ENCODE measurements at places on chromosomes 1 and 21.

DNA sequence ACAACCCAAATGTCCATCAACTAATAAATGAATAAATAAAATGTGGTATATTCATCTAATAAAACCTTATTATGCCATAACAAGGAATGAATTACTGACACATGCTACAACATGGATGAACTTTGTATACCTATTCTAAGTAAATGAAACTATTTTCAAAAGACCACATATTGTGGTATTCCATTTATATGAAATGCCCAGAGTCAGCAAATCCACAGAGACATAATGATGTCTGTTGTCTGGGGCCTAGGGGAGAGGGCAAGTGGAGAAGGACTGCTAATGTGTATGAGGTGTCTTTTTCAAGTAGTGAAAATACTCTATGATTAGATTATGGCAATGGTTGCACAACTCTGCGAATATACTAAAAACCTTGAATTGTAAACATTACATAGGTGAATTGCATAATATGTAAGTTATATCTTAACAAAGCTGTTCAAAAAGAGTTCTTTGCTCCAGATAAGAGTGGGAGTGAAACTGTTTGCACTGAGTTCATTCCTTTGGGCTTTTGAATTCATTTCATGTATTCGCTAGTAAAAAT, 464.2 kb downstream of the NUF2 start:
- DNase-seq = no peak

GRCh38 chr1:198649968-198650338, 11.1 kb downstream of the PTPRC start:
- DNase-seq = no peak

GRCh38 chr1:77538956-77539518, 143.4 kb downstream of the ZZZ3 start:
- DNase-seq = no peak

GRCh38 chr1:175525222-175525621, 218.2 kb downstream of the TNR start:
- no peak for DNase-seq

GRCh38 chr1:168520832-168521231, 23.0 kb downstream of the XCL2 start:
- DNase-seq = no peak

DNA sequence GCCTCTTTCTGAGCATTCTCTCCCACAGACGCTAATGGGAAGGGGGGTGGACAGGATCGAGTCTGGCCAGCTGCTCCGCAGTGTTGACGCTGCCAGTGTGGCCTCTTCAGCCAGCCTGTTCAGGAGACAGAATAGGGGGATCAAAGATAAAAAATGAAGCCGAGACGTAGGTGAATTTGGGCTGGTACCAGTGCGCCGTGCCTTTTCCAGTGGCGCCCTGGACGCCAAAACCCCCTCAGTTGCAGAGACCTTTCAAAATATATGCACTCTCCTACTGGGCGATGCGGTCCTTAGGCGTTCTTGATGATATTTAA, 1.1 kb downstream of the TTC3 start:
- DNase-seq = no peak

GRCh38 chr1:29801003-29801402, 564.7 kb downstream of the PTPRU start:
- DNase-seq = no peak

DNA sequence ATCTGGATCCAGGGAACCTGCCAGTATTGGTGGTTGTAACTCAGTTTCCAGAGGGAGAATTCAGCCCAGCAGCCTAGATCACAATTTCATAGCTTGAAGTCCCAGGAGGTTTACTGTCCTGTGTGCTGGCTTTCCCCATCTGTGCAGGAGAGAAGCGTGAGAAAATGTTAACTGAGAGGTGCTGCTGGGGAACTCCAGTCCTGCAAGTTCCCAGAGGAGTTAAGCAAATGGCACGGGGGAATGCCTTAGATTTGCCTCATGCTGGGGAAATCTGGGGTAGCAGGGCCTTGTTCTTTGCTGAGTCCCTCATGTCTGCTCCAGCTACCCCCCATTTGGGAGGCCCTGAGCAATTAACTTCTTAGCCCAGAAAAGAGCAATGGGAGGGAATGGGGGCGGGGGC, 25.1 kb upstream of the SLAMF6 start:
- DNase-seq = no peak

GRCh38 chr1:56644919-56645676, at the start of gene PRKAA2:
PRKAA2 (plus strand) TSS chr1:56645314; CDS start chr1:56645388, 74 bp downstream.
- DNase-seq = peak; percentile 39

- no peak for DNase-seq
These were observed 145.8 kb upstream of the ERRFI1 start for GRCh38 chr1:8171751-8172464.

GRCh38 chr1:1196431-1197187, 9.8 kb downstream of the TNFRSF18 start:
- DNase-seq = peak; percentile 12

DNA sequence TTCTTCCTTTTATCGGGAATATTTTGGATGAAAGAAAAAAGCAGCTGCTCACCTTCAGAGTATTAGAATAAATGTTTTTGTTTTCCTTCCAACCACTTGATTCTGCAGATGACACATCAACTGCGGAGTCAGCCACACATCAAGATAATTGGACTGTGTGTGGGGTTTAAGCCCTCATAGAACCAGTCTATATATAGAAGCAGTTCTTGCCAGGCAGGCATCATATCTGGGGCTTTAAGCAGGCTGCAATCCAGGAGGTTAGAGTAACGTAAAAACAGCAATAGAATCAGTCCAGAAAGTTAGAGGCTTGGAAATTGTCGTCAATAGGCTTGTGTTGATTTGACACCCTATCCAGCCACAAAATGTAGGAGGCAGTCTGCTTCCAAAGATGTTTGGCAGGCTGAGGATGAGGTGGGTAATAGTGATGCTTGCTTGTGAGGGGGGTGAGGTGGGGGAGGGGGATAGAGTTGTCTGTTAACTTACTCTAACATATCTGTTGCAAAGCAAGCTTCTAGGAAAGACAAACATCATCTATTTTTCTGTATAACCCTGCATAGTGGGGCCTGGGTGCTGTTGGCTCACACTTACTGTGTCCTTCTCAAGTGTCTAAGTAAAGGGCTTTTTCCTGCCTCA, 64.8 kb downstream of the PEX14 start:
- DNase-seq = no peak

DNA sequence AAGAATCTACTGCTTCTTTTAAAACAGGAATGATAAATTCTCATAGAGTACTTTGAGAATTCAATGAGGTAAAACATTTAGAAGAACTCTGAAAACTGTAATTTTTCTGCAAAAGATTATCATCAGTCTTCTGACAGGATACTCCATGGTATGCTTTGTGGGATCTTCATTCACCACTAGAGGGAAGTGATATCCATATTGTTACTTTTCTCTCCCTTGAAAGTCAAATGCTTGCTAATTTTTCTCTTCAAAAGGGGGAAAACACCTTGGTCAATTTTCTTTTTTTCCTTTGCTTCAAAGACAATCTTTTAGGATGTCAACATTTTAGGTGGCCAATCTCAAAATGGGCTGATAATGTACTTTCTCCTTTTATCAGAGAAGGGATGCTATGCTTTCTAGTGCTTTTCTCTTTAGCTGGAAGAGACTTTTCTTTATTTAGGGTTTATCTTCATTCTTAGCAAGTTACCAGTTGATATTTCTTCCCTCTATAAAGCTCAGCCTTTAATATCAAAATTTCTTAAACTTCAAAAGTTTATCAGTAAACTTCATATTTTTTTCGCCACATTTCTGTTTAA, 95.5 kb downstream of the NEGR1 start:
- no peak for DNase-seq

DNA sequence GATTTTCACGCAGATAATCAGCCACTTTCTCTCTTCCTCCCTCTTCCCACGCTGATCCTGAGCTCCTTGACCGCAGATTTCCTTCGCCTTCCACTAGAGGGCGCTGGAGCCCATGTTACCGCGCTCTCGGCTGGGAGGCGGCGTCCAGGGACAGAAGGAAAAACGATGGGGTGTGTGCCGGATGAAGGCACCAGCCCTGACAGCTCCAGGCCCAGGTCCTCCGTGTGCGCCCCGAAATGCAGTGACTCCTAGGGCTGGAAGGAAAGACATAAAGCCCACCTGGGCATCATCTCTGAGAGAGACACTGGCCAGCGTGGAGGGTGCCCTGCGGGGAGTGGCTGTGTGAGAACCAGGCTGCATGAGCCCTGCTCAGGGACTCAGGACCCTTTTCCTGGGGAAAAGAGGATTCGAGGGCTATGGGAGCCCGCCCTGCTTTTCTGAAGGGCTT, 44.9 kb upstream of the CYP2J2 start:
- no peak for DNase-seq

- DNase-seq = no peak
These were observed 7.8 kb downstream of the CHRNB2 start for GRCh38 chr1:154575147-154575927.

DNA sequence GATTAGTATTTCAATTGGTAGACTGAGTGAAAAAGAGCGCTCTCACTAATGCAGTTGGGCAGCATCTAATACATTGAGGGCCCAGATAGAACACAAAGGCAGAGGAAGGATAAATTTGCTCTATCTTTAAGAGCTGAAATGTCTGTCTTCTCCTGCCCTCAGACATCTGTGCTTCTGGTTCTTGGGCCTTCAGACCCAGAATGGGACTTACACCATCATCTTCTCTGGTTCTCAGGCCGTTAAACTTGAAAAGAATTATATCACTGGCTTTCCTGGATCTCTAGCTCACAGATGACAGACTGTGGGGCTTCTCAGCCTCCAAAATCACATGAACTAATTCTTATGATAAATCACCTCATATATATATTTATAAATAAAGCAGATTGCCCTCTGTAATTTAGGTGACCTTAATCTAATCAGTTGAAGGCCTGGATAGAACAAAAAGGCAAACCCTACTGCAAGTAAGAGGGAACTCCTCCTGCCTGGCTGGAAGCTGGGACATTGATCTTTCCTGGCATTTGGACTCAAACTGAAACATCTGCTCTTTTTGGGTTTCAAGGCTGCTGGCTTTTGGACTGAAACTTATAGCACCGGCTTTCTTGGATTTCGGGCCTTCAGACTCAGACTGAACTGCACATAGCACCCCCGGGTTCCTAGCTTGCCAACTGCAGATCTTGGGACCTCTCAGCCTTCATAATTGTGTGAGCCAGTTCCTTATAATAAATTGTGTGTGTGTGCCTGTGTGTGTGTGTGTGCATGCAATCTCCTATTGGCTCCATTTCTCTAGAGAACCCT, 390.4 kb upstream of the PLXNA2 start:
- DNase-seq = no peak

DNA sequence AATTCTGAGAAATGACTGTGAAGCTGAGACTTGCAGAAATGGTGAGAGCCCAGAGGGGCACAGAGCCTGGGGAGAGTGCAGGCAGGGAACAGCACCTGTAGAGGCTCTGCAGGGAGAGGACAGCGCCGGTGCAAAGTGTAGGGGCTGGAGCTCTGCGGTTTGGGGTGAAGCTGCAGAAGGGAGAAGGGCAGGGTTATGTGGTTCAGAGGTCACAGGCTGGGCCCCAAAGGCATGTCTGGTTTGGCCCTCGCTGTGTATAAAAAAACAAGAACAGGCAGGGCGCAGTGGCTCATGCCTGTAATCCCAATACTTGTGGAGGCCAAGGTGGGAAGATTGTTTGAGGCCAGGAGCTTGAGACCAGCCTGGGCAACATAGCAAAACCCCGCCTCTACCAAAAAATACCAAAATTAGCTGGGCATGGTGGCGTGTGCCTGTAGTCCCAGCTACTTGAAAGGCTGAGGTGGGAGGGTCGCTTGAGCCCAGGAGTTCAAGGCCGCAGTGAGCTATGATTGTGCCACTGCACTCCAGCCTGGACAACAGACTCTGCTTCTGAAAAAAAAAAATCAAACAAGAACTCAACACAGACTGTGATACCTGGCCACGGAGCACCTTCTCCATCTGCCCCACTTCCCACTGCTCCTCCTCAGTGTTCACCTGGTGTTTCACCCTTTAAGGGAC, 29.1 kb downstream of the SERINC2 start:
- no peak for DNase-seq

DNA sequence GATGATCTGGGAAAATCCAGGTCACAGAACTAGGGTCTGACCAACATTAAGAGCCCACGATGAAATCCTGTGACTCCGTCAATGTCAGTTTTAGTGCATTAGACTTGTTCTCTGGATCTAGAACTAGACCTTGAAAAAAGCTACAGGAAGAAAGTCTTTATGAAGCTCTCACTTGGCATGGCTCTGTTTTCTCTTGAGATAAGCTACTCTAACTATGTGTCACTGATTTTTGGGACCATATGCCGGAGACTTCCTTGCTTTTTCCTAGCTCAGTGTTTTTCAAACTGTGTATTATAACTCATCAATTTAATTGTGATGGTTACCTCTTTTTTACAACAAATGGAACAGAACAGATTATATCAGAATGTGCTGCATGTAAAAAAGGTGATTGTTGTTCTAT, 379.7 kb upstream of the DAB1 start:
- no peak for DNase-seq

DNA sequence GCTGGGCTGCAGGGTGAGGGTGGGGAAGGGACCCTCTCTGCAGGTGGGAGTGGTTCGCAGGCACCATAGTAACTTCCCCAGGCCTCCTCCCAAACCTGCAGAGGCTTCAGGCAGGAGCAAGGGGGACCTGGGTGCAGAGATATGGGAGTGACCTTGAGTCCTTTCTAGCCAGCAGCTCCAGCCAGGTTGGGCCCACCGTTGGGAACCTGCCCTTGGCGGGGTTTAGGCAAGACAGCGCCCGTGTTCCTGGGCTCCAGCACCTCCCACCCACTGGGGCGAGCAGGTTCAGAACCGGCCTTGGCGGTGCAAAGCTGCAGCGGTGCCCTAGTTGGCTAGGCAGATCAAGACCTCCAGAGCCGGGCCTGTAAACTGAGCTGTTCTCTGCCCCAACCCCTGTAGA, 2.2 kb upstream of the PRDM16 start:
- no peak for DNase-seq

DNA sequence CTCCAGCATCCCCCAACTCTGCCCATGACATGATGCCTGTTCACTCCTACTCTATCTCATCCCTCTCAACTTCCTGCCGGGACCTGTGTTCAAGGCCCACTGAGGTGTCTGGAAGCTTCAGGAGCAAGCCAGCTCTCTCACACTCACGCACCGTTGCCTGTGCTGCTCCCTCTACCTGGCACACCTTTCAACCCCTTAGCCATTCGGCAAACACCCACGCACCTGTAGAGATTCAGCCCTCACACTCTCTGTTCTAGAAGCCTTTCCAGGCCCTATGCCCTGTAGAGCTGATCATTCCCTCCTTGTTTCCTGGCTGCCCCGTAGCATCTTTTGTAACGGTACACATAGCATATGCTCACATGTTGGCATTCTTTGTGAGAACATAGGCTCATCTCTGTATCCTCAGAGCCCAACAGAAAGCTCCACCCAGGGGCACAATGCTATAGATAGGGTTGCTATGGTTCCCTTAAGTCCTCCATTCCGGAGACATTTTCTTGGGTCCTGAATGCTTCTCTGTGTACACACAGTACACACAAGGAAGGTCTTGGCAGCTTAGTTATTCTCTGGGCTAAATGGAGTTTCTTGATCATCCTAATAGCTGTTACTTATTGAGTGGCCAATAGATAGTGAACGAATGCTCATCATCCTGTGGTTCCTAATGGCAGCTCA, 1.3 kb downstream of the C8B start:
- DNase-seq = no peak

GRCh38 chr1:101217148-101217547, 19.7 kb upstream of the S1PR1 start:
- DNase-seq = no peak

- no peak for DNase-seq
These were observed 10.4 kb upstream of the SPATC1L start for GRCh38 chr21:46194374-46195334.

Data from activated B cell treated with CpG ODN at 0.5 μM for 24 hours (primary cell).